EH (cell line): ENCODE measurements at places on chromosomes 1 and 21.
A peak's percentile ranks its signal among the peaks of the same experiment; 100 is the strongest.

DNA sequence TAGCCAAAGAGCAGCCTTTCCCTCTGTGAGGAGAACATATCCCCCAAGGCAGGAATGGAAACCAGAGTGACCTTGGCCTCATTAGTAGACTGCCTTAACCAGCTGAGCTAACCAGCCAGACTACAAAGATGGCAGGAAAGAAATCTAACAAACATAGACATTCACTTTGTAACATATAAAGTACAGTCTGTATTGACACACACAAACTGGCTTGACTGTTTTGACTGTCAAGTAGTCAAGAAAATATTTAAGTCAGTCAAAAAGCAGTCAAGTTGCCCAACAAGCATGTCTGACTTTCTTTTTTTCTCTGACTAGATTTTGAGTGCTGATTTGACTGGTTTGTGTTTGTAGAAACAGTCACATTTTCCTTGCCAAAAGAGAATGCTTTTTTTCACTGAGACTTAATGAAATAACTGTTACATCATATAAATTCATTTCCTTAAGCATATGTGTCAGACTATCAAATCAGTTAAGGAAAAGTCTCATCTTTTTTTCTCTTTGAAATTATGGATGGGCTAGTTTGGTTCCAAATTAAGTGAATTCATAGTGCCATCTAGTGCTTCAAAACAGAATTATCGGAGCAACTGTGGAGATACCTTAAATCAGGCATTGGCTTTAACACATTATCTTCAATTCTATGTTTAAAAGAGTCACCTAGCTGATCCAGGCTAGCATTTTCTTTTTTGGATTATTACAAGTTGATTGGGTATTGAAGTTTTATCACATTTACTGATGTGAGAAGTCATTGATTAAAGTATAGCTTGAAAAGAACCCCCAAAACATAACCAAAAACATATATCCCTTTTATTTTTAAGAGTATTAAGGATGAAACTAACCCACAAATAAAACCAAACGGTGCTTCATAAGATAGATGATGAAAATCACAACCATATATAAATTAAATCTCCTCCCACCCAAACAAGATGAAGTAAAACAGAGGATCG is 75.0 kb downstream of the ATP6V1G3 start:
- peak; percentile 82 for DNase-seq

DNA sequence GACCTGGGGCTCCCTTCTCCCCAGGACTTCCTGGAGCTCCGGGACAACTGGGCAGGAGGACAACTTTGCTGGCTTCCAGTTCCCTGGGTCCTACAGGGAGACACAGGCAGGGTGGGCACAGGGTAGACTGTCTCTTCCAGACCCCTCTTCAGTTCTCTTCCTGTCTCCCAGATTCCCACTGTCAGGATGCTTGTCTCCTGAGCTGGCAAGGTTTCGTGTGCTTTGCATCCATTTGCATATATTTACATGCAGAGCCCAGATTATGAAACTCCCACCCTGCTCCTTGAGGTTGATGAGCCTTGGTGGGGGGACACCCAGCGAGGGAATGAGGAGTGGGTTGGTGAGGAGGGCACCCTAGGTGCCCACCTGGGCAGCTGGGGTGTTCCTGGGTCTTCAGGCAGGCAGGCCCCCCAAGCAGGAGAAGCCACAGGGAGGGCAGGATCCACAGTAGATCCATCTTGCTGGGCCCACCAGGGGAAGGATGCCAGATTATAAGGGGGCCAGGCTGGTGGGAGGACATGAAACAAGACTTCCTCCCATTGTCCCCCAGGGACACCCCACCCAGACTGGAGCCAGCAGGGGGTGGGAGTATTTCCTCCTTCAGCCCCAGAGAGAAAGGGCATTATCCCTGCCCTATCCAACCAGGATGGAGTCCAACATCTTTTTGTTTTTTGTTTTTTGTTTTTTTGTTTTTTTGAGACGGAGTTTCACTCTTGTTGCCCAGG is at the start of gene FCN3:
TSS of gene FCN3 (minus strand) at position 463 of the 725 bp plus-strand sequence. CDS start at position 457, 6 bp downstream.
- no peak for DNase-seq

DNA sequence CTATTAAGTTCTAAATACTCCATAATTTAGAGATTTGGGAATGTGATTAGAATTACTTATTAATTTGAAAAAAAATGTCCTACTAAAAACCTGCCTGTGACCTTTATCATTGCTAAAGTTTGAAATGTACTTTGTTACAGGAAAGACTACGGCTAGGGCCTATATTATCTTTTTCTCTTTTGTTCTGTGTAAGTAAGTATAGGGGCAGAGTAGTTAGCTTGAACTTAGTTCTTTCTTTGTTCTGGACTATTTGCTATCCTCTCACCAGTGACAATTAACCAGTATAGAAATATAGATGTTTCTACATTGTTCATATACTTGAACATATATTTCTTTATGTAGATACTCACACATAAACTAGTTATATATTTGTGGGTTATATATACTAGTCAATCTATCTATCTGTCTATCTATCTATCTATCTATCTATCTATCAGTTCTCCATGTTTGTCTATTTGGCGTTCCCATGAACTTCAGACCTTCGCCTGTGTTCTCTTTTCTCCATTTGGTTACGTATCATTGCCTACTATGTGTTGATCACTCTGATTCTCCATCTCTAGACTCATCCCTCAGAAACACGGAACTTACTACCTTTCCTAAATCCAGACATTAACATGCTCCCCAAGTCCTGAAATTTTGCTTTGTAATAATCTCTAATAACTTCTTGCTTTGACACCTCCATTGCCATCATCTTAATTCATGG is 3.3 kb downstream of the PTPRC start:
- no peak for DNase-seq

GRCh38 chr21:45264912-45265515 is 22.7 kb downstream of the POFUT2 start:
- DNase-seq, result no peak

- DNase-seq, result peak; percentile 11
Observed at GRCh38 chr1:94832446-94832845, 12.3 kb downstream of the SLC44A3 start.

GRCh38 chr1:159646687-159647086 is 59.1 kb downstream of the APCS start:
- no peak for DNase-seq
